Stimulated activated CD8-positive, alpha-beta memory T cell treated with anti-CD3 and anti-CD28 coated beads, Interleukin-4, amount 100 ng/mL, for 48 hours (primary cell): ENCODE measurements at places on chromosomes 2 and 18.
A peak's percentile ranks its signal among the peaks of the same experiment; 100 is the strongest.

DNA sequence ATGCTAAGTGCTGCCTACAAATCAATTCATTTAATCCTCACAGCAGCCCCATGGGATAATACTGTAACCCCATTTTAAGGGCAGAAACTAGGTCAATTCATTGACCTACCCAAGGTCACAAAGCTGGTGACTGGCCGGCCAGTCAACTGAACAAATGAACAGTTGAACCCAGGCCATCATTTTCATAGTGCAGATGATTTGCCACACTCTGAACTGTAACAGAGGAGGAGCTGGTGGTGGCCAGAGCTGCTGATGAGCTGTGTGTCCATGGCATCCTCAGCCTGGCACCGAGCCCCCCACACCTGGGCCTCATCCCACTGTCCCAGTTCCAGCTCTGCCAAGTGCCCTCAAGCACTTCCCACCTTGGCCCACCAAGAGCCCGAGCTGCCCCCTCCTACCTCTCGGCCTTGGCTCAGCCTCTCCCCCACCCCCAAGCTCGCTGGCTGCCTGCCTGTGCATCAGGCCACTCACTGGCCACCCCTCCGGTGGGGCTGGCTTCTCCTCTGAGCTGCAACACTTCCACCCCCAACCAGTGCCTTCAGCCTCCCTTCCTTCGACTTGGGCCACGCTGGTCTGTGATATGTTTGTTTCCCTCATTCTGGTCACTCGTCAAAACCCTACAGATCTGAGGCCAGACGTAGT, 58.4 kb downstream of the ATOH8 start:
- no peak for DNase-seq

GRCh38 chr2:160941290-160941846, 218.9 kb upstream of the TANK start:
- DNase-seq = no peak

- no peak for DNase-seq
These were observed 29.0 kb downstream of the PDE6D start for GRCh38 chr2:231752061-231752460.

DNA sequence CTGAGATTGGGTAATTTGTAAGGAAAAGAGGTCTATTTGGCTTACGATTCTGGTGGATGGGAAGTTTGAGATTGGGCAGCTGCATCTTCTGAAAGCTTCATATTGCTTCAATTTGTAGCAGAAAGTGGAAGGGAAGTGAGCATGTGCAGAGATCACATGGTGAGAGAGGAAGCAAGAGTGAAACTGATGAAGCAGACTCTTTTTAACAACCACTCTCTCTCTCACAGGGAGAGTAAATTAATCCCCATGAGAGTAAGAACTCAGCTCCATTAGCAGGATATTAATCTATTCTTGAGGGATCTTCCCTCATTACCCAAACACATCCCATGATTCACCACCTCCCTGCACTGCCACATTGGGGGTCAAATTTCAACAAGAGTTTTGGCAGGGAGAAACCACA, 298.5 kb upstream of the CELF4 start:
- DNase-seq = no peak

DNA sequence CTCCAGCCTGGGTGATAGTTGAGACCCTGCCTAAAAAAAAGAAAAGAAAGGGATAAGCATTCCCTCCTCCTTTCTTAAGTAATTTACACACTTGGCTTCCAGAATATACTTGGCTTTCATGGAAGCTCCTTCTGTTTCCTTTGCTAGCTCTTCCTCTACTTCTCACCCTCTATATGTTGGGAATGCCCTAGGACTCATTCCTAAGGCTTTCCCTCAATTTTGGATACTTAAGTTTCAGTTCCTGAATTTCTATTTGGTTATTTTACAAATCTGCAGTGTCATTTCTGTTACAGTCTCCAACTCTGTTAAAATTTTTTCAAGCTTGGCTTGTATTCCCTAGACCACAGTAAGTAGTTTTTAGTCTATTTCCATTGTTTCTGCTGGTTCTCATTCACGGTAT, 23.6 kb downstream of the SP3 start:
- DNase-seq = no peak

GRCh38 chr2:117856415-117857210, 42.1 kb downstream of the DDX18 start:
- no peak for DNase-seq

DNA sequence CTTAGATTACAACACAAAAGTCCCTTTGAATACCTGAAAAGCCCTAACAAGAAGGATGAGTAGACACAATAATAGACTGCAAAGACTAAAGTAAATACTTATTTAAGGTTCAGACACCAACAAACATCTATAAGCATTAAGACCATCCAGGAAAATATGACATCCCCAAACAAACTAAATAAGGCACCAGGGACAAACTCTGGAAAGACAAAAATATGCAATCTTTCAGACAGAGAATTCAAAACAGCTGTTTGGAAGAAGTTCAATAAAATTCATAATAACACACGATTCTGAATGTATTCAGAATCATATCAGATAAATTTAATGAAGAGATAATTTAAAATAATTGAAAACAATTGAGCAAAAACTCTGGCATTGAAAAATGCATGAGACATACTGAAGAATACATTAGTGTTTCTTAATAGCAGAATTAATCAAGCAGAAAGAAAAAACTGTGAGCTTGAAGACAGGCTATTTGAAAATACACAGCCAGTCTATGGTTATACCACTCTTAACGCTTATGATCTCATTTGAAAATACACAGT, 1388.8 kb downstream of the DSC3 start:
- DNase-seq = no peak

- no peak for DNase-seq
These were observed 263.9 kb downstream of the LTBP1 start for GRCh38 chr2:33210626-33211025.

DNA sequence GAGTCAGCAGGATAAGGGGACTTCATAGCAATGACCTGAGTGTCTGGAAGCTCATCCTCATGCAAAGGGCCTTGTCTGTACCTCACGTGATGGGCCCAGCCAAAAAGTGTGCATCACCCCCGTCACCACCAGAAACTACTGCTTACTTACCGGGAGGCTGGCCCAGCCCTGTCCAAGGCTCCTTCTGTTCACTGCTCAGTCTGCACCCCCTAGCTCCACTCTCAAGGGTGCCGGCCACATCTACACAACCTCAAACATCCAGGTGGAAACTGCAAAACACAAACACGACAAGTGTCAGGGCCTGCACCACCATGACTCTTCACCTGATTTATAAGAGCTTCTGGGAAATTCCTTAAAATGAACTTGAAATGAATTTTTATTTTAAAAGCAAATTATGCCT, 55.1 kb downstream of the ADD2 start:
- no peak for DNase-seq

- no peak for DNase-seq
These were observed 177.8 kb downstream of the ST6GAL2 start for GRCh38 chr2:106708209-106708608.

DNA sequence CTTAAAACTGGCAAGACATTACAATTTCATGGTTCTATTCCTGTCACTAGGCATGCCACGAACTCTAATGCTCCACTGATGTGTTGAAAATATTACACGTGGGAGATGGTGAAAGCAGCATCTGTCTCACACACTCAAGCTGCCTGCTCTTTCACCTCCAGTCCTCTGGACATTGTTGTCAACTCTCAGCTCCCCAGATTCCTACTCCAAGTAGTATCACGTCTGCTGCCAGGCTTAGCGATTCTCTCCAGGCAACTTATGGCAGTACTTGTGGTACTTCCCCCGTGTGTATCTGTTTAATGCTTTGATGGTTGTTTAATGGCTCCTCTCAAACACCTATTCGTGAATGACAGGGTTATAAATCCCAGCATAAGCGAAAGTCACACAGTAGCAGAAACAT, 103.8 kb downstream of the TMEFF2 start:
- DNase-seq = no peak

- DNase-seq = no peak
These were observed 49.7 kb downstream of the SH3YL1 start for GRCh38 chr2:213932-214693.

DNA sequence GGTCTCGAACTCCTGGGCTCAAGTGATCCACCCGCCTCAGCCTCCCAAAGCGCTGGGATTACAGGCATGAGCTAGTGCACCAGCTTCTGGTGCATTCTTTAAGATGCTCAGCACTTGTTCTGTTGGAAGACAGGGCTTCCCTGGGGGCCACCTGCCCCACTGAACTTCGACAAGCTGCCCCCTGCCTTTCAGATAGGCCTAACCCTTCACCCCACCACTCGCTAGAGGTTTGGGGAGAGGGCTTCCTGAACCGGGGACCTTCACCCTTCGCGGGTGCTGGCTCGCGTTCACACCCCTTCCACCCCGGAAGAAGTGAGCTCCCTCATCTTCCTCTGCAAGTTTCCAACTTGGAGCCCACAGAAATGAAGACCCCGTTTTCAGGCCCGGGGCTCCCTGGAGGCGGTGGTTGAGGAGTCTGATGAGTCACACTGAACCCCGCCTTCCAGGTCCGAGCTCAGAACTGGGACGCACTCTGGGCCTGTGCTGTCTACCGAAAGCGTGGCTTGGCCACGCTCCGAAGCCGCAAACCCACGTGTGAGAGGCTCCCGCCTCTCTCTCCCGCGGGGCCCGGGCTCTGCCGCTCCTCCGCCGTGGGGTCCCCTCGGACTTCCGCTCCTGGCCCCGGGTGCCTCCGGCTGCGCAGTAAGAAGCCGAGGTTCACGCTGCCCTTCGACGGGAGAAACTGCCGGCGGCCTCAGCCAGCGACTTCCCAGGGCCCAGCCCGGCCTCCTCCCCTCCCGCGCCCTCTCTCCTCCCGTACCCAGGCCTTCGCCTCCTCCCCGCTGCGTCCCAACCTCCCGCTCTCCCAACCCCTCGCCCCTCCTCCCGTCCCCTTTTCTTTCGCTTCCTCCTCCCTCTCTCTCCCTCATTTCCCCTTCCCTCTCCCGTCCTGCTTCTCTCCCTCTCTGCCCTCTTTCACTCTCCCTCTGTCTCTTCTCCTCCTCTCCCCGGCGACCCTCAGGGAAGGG, 47.5 kb upstream of the SP3 start:
- peak; percentile 47 for DNase-seq

DNA sequence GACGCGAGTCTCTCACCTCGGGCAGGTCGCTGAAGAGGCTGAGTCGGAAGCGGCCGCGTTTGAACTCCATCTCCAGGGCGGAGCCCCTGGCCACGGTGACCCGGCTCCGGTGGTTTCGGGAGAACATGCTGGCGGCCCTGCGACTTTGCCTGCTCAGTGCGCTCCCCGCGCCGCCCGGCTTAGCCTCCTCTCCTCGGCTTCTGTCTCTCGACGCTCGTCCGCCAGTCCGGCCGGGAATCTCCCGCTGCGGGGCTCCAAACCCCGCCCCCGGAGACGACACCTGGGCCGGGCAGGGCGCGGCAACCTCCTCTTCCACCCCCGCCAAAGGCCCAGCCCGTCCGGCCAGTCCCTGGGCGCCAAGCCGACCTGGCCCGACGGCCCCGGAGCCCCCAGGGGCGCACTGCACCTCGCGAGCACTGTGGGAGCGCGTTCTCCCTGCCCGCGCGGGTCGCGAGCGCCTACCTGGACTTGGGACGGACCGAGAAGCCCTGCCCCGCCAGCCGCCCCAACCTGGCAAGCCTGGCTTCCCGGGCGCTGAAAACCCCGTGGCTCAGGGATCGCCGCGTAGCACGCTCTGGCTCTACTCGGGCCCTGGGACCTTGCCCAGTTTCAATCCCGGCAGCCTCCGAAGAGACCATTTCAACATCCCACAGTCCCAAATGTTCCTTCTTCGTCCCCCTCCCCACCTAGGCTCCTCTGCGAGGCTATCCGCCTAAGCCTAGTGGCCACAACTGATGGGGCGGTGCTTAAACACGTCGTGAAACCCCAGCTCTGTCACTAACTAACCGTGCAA, at the start of gene RTKN:
Gene RTKN, minus strand, starts transcription at position 248 of the 793 bp plus-strand sequence. Its CDS starts 121 bp downstream, at position 127.
- peak; percentile 55 for DNase-seq

- DNase-seq = no peak
These were observed 118.7 kb upstream of the ZNF516 start for GRCh38 chr18:76613755-76614120.

- DNase-seq = no peak
These were observed 23.5 kb upstream of the ARL5A start for GRCh38 chr2:151851761-151852160.

GRCh38 chr2:25332571-25332970, 9.2 kb downstream of the DNMT3A start:
- DNase-seq = no peak

DNA sequence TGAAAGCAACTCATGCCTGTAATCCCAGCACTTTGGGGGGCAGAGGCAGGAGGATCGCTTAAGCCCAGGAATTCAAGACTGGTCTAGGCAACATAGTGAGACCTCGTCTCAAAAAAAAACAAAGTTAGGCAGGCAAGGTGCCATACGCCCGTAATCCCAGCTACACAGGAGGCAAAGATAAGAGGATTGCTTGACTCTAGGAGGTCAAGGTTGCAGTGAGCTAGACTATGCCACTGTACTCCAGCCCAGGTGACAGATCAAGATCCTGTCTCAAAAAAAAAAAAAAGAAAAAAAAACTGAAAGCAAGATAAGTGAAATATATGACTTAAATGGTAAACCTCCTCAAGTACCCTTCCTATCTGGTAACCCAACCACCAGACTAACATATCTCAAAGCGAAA, 59.8 kb downstream of the USP34 start:
- DNase-seq = no peak

- DNase-seq = no peak
These were observed 221.1 kb upstream of the SMAD2 start for GRCh38 chr18:48151421-48152065.

DNA sequence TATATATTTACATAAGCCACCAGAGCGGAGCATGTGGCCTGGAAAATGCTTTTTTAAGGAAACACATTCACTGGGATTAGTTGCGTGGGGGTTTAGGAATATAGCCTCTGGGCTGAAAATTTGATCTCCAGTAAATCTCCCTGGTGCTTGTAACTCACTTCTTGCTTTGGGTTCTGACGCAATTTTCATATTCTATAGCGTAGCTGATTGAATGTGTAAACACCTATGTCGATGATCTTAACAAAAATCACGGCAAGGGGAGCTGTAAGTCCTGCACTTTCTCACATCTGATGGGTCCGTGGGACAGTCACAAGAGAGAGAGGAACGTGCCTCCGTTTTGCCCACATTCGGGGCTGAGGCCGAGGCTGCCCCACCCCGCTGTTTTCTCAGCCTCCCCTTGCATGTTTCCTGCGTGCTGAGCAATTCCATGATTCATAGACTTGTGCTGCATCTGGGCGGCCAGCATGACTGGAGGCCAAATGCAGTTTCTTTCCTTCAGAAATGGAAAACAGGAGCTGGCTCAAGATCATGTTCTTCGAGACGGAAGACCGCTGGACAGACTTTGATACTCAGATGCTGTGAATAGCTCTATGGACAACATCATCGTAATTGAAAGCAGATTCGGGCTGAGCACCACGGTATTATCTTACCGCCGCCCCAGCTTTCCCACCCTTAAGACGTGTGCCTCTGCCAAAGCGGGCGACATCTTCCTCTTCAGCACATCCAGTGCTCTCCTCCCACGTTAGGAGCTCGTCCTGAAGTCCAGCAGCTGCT, 109.2 kb downstream of the TMEM18 start:
- no peak for DNase-seq

GRCh38 chr2:221372907-221373306, 199.2 kb downstream of the EPHA4 start:
- no peak for DNase-seq

GRCh38 chr2:24073816-24074215, 2.3 kb downstream of the SF3B6 start:
- DNase-seq = no peak

- DNase-seq = no peak
These were observed 1563.1 kb downstream of the LRP1B start for GRCh38 chr2:140567734-140568133.

GRCh38 chr18:69617888-69618287, 217.2 kb downstream of the DOK6 start:
- no peak for DNase-seq
